ENCODE measurements at places on chromosomes 5 and 9.

DNA sequence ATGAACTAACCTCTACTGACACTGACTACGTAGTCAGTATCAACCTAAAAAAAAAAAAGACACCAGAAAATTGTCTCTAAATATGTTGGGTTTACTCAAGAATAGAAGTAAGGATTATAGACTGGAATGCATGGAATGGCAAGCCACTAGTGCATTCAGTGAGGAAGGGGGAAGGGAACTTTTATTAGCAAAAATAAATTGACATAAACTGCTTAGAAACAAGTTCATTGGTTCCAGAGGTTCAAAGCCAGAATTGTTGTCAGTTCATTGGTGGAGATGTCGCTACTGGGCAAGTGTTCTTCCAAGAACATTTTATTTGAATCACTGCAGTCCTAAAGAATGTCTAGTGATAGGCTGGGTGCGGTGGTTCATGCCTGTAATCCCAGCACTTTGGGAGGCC lies 26.1 kb upstream of the AOPEP start:
- no peak for DNase-seq

DNA sequence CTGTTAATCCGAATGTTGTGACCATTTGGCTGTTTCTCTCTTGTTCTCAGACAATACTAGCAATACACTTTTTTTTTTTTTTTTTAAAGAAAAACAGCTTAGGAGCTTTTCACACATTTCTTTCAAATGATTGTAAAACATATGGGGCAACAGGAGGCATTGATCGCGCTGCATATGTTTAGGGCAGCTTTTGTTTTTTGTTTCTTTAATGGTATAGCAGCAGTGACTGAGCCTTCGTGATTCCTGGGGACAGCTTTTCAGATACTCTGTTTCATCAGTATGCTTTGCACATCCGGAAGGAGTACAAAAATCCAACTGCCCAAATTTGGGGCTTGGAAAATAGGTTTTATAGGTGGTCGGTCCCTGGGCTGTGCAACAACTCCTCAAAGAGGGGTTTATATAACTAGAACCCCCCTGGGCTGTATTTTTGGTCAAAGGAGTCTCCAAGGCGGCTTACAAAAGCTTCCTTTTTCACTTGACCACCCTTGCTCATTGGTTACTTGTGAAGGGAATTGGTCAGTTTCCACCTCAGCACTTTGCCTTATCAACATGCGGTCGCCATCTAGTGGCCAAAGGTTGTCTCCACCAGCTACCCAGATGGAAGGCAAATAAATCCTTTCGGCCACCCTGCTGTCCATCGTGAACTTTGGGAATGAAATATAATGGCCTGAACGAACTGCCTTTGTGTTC lies 91.8 kb downstream of the PDE6A start:
- no peak for DNase-seq

DNA sequence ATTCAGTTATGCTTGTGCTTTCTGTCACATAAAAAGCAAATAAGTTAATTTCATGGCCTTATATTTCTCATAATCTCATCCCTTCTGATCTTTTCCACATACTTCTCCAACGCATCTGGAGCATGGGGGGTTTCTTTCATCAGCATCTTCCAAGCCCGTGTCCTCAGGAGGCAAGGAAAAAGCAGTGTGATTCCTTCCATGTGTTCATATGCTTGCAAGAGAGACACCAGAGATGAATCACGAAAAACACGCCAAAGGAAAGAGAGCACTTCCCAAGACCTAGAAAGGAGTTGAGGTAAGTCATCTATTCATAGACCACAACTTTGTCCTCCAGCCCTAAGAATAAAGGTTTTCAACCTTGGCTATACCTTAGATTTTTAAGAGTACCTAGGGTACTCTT lies 26.0 kb upstream of the SVEP1 start:
- DNase-seq, result no peak

- no peak for DNase-seq
Measured at GRCh38 chr9:127825319-127826051, 22.8 kb downstream of the FPGS start.

DNA sequence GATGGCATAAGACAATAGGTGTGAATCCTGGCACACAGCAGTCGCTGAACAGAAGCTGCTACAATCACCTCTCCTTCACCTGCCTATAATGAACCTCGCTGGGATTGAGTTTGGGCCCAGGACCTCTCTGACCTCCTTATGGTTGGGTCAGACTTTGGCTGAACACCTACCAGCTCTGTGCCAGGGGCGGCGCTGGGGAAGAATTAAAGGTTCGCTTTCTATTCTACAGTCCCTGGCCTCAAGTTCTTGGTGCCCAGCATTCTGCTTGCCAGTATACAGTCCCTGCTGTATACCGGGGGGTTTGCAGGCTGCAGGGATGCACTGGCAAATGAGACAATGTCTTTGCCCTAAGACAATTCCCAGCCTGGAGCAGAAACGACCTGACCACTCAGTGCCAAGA lies 895 bp upstream of the STRBP start:
- DNase-seq, result no peak

GRCh38 chr5:139199321-139199720 lies 1.2 kb upstream of the SIL1 start:
- no peak for DNase-seq
